Stomach (tissue), 19 donors: ENCODE measurements at places on chromosomes 1 and 21. TPM values are rescaled to one million over a fixed set of nuclear protein-coding genes. Genes with fewer than 3 reads are reported as not detected.

- DNase-seq = peak; percentile 63
These were observed 164.9 kb downstream of the DYRK1A start for GRCh38 chr21:37531431-37531932.

GRCh38 chr1:116732726-116733125 is 21.5 kb upstream of the CD2 start:
- DNase-seq = no peak

GRCh38 chr1:197913495-197914276 is 3.5 kb upstream of the LHX9 start:
- DNase-seq = no peak

Gene LEMD1
- polyA plus RNA-seq = 3.7 TPM

- no peak for DNase-seq
These were observed 8.6 kb upstream of the RASSF5 start for GRCh38 chr1:206498685-206499084.

- no peak for DNase-seq
These were observed 7.2 kb downstream of the TRAPPC3 start for GRCh38 chr1:36142121-36142520.

- DNase-seq = no peak
These were observed 30.9 kb downstream of the PROX1 start for GRCh38 chr1:214018386-214019268.
